ENCODE measurements at places on chromosomes 5 and 9.

DNA sequence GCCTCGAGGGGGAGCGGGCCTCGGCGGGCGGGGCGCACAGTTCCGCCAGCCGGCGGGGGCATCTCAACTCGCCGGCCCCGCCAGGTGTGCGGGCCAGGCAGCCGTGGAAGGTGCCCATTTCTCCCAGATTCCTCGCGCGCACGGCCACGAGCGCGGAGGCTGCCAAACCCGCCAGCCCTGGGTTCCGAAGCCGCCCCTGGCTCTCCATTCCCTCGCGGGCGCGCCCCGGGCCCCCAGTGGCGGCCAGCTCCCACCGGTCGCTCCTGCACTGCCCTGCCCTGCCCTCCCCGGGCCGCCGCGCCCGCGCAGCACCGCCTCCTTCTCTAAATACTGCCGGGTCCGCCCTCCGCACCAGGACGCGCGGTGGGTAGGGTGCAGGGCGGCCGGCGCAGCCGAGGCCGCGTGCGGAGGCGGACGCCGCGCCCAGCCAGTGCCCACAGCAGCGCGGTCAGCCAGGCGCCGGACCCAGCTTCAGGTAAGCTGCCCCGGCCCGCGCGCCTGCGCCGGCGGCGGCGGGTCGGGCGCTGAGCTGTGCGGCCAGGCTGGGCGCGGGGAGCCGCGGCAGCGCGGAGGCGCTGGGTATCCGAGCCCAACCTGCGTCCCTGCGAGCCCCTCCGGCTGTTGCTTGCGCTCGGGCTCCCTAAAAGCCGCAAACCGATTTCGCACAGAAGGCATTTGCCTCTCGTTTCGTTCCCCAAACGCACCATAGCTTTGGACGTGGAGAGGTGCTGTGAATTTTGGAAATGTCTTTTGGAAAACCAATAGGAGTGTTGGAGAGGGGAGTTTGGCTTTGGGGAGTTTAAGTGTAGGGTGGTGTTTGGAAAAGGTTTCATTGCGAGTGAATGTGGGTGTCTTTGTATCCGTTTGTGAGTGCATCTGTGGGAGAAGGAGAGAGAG is at the start of gene TMEM171:
Gene TMEM171 (plus strand): TSS at position 354 of the 897 bp plus-strand sequence. CDS start 2,799 bp downstream, outside the sequence.
- DNase-seq: no peak

DNA sequence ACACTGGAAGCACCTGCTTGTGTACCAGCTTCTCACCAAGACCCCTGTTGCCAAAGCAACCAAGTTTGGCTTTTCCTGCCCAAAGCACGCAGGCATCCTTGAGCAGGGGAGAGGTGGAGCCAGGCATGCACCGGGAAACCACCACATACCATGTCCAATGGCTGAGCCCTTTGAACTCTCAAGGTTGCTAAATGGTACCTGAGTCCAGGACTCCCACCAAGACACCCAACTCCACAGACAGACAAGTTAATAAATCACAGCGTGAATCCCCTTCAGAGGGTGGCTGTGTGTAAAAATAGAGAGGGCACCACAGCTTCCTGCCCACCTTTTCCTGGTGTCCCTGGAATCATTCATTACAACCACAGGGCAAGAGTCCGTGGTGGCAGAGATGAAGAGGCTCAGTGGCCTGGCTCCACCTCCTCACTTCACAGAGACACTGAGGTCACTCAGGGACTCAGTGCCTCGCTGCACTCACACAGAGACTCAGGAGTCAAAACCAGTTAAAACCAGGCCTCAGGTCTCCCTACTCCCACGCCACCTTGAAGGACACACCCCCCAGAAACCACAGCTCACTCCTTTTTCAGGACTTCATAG is 143.7 kb downstream of the C5orf15 start:
- no peak for DNase-seq

- no peak for DNase-seq
Observed at GRCh38 chr5:15692706-15693381, 192.9 kb downstream of the FBXL7 start.

DNA sequence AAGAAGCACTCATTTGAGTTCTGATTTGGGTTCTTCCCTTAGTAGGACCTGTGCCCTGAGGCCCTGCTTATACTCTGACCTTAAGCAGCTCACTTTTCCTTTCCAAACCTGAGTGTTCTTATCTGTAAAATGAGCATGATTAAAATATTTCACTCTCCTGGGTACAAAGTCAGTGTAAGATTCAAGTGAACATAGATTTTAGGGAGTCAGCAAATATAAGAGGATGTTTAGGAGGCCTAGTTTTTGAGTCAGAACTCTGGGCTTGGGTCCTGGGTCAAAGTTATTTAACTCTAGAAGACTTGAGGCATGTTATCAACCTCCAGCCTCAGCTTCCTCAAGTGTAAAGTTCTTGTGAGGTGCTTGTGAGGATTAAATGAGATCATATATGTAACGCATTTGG is 8.7 kb upstream of the SPARC start:
- DNase-seq: no peak

DNA sequence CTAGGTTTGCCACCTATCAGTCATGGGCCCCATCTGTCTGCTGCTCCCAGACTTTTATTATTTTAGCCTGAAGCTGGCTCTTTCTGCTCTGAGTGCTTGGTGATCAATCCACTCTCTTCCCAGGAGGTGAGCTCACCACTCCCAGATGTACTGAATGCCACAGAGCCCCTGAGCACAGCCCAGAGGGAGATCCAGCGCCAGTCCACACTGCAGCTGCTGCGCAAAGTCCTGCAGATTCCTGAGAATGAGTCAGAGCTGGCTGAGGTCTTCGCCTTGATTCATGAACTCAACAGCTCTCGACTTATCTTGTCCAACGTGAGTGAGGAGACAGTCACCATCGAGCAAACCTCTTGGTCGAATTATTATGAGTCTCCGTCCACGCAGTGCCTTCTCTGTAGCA is 36.0 kb downstream of the HMGXB3 start:
- no peak for DNase-seq

DNA sequence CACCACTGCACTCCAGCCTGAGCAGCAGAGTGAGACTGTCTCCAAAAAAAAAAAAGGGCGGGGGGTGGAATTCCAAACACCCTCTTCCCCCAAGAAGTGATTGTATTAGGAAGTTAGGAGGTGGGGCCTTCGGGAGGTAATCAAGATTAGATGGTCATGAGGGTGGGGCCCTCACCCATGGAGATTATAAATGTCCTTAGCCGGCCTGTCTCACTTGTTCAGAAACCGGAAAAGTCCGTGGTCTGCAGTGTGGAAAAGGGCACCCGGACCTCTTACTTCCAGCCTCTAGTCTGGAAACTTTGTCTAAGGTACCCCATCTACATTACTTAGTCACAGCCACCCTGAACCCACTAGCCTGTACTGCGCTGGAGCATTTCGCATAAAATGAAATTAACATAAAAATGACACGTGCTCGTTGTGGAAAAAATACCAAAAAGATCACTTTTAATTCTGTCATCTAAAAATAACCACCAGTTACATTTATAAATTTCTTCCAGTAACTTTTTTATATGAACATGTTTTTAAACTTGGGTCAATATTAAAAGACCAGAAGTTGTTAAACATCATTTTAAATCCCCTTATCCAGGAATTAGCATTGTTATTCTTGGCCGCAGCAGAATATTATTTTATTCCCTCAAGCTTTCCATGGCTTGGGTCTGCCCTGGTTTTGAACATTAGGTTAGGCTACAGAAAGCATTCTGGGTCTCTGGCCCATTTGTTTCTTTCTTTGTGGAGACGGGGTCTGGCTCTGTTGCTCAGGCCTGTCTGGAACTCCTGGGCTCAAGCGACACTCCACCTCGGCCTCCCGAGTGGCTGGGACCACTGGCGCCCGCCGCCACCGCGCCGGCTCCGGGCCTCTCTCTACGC is 1.2 kb upstream of the CKS2 start:
- no peak for DNase-seq

DNA sequence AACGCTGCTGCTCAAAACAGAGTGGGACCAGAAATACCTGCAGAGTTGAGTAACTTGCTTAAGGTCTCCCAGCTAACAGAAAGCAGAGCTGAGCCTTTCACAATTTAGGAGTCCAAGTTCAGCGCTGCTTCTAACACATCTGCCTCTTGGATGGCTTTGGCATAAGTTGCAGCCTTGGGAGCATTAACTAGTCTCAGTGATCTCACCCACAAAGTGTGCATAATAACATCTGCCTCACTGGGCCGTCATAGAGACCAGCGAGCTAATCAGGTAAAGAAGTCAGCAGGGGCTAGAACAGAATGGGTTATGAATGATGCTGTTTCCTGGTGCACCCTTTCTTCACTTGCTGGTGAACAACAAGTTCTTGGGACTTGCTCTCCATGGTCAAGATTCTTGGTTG is 36.5 kb downstream of the WWC1 start:
- DNase-seq: no peak

DNA sequence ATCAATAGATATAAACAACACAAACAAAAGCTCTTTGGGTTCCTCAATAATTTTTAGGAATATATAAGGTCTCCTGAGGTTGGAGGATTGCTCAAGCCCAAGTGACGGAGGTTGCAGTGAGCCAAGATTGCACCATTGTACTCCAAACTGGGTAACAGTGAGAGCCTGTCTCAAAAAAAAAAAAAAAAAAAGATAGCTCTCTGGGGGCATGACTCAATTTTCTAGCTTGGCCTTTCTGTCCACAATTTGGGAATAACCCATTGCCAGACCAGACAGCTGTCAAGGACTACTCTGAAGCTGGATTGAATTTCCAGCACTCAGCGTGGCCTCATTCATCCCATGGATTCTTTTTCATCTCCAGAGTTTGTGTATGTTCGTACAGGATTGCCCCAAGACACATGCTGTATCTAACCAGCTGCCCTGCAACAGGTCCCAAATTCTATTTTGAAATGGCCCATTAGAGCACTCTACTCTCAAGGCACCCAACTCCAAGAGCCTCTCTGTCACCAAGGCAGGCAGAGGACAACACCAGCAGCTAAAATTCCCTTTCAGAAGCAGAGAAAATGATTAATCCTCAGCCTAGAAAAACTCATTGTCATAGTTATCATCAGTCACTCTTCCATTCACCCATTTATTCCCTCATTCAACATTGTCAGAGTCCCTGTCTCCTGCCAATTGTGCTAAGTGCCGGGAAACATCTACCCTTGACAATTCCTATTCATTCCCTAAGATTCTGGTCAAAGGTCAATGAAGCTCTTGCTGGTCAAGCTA is 8.7 kb downstream of the FAM193B start:
- DNase-seq: no peak

- no peak for DNase-seq
Observed at GRCh38 chr9:99176527-99177013, 45.2 kb downstream of the ALG2 start.

DNA sequence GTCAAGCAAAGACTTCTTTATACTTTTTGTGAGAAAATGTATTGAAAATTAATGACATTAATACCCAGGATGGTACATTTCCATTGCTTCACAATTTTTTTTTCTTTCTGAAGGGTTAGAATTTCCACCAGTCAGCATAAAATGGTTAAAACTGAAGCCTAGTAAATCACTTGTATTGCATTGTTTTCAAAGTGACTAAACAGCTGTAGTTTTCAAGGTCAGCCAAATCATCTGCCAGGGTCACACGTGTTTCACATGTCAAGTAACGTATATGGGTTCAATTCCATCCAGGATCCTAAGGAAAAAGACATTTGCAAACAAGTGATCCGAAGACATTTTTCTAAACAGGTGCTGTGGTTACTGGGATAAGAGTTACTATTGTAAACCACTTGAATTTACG is 574.2 kb downstream of the RAB3C start:
- no peak for DNase-seq

- no peak for DNase-seq
Observed at GRCh38 chr9:130345009-130345896, 79.7 kb downstream of the HMCN2 start.

DNA sequence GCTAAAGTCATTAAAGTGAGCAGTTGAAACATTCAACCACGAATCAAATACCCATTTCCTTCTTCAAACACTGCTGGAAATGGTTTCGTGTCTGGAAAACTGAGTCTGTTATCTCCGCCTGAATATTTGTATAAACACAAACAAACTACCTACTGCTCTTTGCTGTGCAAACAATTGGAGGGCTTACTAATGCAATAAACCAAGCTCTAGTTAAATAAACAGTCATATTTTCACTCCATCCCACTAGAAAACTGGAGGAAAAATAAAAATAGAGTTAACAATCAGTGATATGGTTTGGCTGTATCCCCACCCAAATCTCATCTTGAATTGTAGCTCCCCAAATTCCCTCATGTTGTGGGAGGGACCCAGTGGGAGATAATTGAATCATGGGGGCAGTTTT is 397.6 kb downstream of the RASEF start:
- DNase-seq: no peak

- DNase-seq: no peak
Observed at GRCh38 chr9:89021154-89021803, 30.0 kb downstream of the S1PR3 start.

- no peak for DNase-seq
Observed at GRCh38 chr9:14063756-14064155, 250.2 kb downstream of the NFIB start.

- DNase-seq: no peak
Observed at GRCh38 chr5:60821488-60822284, 22.4 kb downstream of the ELOVL7 start.

- DNase-seq: no peak
Observed at GRCh38 chr5:72951671-72952468, 4.0 kb upstream of the FCHO2 start.
